ENCODE measurements at places on chromosomes 3 and 15.

GRCh38 chr15:78397382-78397781, 40.6 kb upstream of the IREB2 start:
- no peak for DNase-seq

GRCh38 chr3:105585-105984, 91.0 kb upstream of the CHL1 start:
- no peak for DNase-seq

GRCh38 chr3:188978421-188979171, 193.2 kb upstream of the TPRG1 start:
- DNase-seq = no peak

DNA sequence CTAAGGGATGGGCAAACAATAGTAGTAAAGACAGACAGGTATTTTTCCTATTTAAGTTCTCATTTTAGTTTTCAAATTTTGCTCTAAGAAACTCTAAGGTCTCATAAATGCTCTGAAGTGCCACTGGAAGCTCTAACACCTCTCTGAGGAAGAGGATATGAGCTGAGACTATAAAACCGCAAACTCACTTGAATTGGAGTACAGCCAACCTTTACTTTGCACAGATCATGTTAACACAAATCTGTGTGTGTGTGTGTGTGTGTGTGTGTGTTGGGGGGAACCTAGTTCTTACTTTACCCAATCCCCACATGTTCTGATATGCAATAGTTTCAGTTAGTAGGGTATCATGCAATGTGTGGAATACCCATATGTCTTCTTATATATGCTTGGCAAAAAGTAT, 446.8 kb downstream of the CHL1 start:
- no peak for DNase-seq

GRCh38 chr3:365268-365667, 168.7 kb downstream of the CHL1 start:
- DNase-seq = no peak

GRCh38 chr3:43949594-43949993, 258.9 kb downstream of the ABHD5 start:
- DNase-seq = no peak

GRCh38 chr3:133962849-133963248, 66.9 kb downstream of the SLCO2A1 start:
- no peak for DNase-seq

- DNase-seq = no peak
Observed at GRCh38 chr3:9230596-9230995, 18.9 kb downstream of the SRGAP3 start.

GRCh38 chr15:39247574-39247973, 333.3 kb upstream of the THBS1 start:
- no peak for DNase-seq

DNA sequence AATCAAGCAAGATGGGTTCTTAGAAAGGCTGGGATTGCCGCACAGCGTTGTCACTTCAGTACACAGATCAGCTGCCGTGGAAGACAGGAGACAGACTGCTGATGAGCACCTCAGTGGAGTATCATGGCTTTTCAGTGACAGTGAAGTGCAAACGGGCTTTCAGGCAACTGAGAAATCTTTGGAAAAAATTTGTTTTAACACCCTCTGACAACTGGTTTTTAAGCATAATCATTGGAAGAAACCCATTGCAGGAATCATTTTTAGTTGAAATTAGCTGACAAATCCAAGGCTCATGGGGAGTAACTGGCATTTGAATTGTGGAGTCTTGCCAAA, 418.8 kb downstream of the OTOL1 start:
- no peak for DNase-seq

GRCh38 chr3:73061416-73061815, at the start of gene EBLN2:
TSS of gene EBLN2 (plus strand) at chr3:73061659. CDS start at chr3:73062082, 423 bp downstream.
- no peak for DNase-seq

- DNase-seq = no peak
Observed at GRCh38 chr15:71532994-71533393, 277.4 kb upstream of the NR2E3 start.

DNA sequence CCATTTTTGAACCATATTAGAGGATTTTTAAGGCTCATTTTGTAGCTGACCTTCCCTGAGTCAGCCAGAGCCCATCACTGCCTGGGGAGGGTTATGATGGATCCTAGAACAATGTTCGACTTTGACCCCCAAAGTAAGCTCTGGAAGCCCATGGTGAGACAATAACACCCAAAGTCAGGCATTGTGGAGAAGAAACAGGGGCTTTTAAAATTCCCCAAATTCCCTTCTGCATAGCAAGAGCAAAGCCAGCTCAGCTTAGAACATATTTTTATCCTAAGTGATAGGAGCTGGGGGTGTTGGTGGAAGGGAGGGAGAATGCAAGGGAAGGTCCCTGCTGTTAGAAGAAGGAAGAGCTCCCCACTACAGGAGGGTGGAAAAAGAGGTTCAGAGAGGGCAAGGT, 4.0 kb downstream of the ITGA11 start:
- DNase-seq = no peak

DNA sequence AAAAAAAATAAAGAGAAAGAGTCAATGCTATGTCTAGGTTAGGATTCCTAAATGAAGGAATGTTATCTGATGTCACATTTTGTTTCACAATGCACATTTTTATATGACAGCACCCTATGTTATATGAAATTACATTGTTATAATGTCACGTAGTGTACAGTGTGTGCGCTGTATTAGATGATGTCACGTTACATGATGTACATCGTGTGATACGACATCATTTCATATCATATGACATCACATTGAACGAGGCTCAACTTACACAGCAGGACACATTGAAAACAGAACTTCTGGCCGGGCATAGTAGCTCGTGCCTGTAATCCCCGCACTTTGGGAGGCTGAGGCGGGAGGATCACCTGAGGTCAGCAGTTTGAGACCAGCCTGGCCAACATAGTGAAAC, 150.0 kb downstream of the OCA2 start:
- no peak for DNase-seq

GRCh38 chr15:88909956-88910831, 3.0 kb downstream of the MFGE8 start:
- DNase-seq = no peak

DNA sequence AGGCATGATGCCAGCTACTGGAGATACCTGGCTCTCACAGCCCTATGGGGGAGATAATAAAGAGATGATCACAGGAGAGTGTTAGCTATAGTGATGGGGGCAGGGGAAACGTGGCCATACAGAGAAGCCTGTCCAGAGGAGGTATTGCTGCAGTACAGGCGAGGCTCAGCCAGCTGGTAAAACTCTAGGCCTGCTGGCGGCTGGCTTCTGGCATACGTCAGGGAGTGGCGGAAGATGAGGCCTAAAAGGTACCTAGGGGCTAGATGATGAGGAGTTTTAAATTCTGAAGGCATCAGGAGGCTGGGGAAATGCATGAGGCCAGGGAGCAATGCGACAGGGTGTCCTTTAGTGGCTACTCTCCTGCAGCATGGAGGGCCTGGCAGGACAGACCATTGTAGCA, 110.7 kb downstream of the EEFSEC start:
- DNase-seq = no peak

- DNase-seq = no peak
Observed at GRCh38 chr15:68538311-68538710, 40.5 kb upstream of the CORO2B start.

DNA sequence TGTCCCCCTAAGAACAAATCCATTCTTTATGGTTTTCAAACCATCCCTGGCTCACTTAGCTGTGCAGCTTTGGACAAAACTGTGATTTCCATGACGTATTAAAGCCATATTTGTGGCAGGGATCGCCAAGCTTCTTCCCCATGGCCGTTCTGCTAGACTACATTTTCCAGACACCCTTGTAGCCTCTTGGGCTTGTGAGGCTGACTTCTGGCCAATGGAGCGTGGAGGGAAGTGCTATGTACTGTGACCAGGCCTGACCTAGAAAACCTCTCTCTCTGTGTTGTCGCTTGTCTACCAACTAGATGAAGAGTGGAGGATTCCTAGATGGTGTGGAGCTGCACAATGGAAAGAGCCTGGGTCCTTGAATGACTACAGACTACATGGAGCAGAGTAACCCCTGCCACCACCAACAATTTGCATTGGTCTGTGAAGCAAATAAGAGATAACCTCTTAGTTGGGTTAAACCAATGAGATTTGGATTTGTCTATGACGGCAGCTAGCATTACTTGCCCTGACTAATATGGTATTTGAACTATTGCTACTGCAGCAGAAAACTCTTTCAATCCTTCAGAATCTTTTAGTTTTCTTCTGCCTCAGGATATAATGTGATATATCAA, 22.1 kb upstream of the MGLL start:
- DNase-seq = no peak

DNA sequence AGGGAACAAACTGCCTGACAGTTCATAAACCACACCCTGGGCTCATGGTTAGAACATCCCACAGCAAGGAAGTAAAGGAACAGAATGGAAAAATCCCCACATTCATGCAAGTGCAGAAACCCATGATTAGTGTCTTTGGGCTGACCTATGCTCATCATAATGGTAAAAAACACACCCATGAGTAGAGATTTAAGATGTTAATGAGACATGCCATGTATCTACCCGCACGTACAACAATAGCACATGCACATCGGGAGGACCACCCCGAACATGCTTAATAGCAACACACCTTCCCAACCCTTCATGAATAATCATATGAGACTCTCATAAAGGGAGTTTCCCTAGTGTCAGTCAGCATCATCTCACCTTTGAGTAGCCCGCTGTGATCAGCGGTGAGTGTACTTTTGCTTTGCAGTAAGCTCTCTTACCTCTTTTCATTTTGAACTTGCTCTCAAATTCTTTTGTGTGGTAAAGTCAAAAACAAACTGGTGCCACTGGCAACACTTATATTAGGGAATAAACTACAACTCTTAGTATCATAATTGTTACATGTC, 23.2 kb downstream of the ZBED2 start:
- no peak for DNase-seq

GRCh38 chr3:114364806-114365654, 71.2 kb downstream of the TIGIT start:
- no peak for DNase-seq

GRCh38 chr15:92637626-92638025, 17.9 kb downstream of the FAM174B start:
- no peak for DNase-seq

DNA sequence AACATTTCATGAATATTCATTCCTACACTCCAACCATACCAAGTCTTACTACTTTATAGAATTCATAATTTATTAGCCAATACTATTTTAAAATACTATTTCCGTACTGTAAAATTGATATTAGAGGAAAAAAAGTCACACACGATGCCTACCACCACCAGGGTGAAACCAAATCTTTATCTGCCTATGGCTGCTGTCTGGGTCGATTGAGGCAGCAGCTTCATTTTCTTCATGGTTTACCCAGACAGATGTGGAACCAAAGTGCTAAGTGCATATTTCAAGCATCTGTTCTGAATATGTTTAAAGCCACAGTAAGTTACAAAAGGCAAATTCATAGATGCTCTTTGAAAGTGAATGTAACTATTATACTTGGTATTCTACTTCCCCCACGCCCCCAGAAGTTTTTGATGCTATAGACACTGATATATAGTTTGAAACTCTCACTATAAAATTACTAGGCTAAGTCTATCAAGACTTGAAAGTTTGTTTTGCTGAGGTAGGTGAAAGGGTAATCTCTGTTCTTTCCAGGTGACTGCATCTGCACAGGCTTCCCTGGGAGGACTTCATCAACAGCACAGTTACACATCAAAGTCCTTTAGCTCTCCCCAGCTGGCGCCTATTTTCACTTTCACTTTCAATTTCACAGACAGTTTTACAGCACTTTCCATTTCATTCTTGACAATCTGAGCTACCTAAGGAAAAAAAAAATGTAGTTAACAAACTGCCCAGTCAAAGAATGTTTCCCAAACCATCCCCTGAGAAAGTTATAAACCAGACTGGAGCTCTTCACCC, 113.9 kb downstream of the POLQ start:
- DNase-seq = no peak

- no peak for DNase-seq
Observed at GRCh38 chr3:81354119-81354518, 407.3 kb downstream of the GBE1 start.

GRCh38 chr3:38354588-38355330, 8.2 kb downstream of the XYLB start:
- DNase-seq = no peak

DNA sequence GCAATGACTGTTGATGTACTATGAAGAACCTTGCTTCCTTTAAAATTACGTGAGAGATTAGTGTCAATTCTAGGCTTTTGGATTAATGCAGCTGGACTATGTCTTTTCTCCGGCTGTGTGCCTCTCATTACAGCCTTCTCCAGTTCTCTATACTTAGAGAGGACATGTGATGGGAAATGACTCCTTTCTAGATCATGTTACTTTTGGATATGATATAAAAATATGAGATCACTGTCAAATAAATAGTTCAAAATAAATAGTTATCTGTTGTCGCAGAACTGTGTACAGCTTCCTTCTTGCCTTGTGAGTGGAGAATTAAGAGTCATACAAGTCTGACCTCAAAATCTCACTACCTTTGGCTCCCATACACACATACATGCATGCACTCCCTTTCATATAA, 592.4 kb downstream of the DIPK2A start:
- no peak for DNase-seq

DNA sequence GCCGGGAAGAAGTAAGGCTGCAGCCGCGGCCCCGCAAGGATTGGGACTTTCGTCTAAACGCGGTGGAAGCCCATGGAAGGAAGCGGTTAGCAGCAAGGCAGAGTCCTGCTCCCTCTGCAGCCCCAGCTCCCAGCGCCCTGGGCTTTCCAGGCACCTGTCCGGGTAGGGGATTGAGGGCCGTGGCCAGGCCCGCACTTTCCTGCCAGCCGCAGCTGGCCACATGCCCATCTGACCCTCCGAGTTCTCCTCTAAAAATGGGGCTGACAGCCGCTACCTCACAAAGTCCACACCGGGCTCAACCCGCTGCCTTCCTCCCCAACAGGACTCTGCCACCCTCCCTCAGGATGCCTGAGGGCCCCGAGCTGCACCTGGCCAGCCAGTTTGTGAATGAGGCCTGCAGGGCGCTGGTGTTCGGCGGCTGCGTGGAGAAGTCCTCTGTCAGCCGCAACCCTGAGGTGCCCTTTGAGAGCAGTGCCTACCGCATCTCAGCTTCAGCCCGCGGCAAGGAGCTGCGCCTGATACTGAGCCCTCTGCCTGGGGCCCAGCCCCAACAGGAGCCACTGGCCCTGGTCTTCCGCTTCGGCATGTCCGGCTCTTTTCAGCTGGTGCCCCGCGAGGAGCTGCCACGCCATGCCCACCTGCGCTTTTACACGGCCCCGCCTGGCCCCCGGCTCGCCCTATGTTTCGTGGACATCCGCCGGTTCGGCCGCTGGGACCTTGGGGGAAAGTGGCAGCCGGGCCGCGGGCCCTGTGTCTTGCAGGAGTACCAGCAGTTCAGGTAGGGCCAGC, 1.9 kb downstream of the NEIL1 start:
- no peak for DNase-seq

GRCh38 chr3:8712908-8713255, 20.7 kb upstream of the CAV3 start:
- DNase-seq = no peak

DNA sequence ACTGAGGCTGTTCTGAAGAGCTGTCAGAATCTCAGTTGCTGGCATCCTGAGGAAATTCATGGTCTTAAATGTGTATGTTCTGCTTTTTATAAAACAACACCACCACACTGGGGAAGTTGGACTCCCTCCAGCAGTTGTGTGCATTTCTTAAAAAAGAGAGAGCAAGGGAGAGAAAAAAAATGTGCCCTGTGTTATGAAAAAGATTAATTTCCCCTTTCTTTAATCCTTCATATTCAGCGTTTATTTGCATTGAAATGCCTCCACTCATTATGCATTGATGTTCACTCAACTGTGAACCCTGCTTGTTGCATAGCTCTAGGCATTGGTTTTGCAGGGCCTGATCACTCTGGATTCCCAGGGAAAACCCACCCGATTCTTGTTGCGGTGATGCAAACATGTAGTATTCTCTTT, 4.4 kb upstream of the ZNF609 start:
- DNase-seq = no peak

- DNase-seq = no peak
Observed at GRCh38 chr3:113678773-113679172, 17.7 kb downstream of the USF3 start.

Data from left ventricle myocardium inferior (tissue), 1 donor.